ENCODE measurements at places on chromosomes 16 and 17.
A peak's percentile ranks its signal among the peaks of the same experiment; 100 is the strongest.

DNA sequence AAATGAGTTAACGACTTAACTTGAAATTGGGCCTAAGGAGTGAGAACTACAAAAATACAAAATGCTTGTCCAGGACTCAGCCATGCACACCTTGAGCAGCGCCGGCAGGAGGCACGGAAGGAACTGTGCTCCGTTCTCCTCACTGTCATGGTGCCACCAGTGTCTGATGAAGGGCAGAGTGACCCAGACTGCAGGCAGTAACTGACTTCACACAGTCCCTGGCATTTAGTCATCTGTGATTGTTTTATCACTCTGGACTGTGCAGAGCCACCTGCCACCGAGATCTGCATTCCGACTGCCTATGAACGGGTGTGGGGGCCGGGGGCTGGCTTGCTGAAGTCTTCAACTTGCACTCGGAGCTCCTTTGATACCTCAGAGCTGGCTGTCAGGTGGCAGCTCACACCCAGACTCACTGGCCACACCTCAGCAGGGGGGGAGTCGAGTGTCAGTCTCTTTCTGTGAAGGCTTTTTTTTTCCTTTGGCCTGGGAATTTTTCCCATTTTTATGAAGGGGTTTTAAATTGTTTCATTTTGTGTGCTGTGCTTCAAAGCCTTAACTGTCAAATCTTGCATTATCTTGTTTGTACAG is 20.2 kb upstream of the ENDOV start:
- no peak for DNase-seq

- no peak for DNase-seq
Observed at GRCh38 chr17:55340686-55341085, 75.9 kb downstream of the HLF start.

DNA sequence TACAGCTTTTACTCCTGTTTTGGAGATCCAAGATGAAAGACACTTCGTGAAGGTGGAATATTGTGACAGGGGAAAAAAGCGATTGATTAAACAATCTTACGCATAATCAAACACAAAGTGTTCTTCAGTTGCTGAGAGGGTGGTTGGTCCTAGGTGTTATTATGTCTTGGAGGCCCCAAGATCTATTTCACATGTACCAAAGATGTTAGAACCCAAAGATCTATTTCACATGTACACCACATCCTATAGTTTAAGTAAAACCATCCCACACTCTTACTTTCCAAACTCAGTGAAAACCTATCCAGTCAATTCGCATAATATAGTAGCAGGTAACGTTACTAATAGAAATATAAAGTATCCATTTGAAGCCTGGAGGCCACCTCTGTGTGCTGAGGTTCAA is 242.6 kb upstream of the MAF start:
- DNase-seq, result no peak

- DNase-seq, result no peak
Observed at GRCh38 chr16:16184594-16184993, 38.7 kb downstream of the ABCC6 start.

DNA sequence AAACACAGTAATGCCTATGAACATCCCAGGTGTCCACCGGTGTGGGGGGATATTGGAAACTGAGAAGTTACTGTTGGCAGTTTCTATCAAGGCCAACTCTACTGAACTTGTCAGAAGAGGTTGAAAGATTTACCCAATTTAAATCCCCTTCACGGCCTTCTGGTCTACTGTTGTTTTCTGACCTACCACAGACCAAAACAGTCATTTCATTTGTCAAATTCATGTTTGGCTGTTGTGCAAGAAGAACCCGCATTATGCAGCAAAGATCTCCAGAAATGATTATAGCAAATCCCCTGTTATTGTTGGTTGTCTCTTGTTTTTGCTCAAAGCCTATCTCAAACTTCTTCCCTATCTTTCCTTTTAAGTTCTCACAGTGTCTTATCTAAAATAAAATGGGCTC is 73.1 kb upstream of the MAF start:
- no peak for DNase-seq

DNA sequence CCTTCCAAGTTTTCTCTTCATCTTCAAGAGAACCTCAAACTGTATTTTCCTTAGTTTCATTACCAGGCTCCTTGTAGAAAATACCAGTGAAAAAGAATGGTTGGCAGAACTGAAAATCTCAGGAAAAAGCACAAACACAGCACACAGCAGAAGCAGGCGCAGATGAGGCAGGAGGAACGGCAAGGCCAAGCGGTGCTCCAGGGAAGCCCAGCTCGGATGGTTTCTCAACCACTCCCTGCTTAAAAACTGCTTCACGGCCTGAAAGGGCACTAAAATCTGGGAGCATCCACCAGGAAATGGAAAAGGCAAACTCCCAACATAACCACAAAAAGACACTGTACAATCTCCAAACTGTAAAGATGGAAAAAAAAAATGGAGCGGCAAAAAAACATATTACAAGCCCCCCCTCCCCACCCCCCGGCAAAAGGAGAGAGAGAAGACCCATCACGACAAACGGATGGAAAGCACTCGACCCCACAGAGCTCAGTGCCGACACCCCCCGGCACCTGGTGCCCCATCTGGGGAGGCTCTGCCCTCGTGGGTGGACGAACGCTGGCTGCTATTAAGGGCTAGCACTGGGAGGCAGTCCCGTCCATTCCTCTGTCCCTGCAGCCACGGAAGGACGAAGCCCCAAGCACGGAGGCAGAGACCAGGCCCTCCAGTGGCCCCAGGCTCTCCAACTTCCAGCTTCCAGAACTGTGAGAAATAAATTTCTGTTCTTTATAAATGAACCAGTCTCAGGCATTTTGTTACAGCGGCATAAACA is 127.5 kb downstream of the ZNF778 start:
- peak; percentile 69 for DNase-seq

GRCh38 chr17:32449963-32450362 is 5.7 kb downstream of the PSMD11 start:
- no peak for DNase-seq

GRCh38 chr16:84283314-84284153 is 11.1 kb upstream of the WFDC1 start:
- no peak for DNase-seq

DNA sequence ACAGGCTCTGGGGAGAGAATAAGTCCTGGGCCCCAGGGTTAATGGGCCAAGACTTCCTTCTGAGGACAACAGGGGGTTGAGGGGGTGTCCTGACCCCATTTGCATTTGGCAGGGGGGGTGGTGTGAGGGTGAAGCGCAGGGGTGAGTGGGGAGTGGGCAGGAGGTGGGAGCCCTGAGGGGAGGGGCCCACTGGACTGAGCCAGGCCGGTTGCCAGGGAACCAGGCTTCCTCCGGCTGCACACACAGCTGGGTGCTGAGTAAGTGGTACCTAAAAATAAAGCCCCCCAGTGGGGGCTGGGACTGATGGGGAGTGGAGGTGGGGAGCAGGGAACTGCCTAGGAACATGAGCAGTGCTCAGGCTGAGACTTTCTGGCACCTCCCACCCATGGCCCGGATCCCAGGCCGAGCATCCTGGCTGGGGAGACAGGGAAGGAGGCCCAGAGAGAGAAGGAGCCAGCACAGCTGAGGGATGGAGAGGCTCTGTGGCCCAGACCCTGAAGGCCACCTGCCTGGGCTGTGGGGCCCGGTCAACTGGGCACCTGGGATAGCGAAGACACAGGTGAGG is 7.5 kb upstream of the RASD1 start:
- peak; percentile 32 for DNase-seq

GRCh38 chr17:56908001-56908542 is 5.8 kb downstream of the TRIM25 start:
- DNase-seq, result peak; percentile 40

DNA sequence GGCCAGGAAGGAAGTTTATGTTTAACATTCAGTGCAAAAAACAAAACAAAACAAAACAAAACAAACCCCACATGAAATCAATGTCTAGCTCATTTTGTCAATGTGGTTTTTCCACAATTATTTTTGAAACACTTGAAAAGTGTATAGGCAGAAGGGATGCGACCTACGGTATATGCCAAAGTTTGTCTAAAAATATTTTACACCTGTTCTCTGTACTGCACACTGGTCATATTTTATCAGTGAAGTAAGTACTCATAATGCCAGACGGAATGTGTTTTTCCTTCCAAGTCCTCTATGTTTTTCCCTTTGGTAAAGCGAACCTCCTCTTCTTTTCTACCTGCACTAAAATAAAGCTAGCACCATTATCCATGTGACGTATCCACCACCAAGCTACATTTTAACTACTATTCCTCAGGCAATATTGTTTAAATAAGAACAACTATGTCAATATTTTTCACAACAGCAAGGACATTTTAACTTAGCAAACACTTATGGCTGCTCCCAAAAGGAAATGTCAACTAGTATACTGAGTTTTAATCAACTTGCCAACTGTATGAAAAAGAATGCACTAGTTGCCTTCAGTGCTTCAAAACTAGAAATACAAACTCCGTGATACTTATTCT is 10.3 kb downstream of the TOB1 start:
- no peak for DNase-seq

DNA sequence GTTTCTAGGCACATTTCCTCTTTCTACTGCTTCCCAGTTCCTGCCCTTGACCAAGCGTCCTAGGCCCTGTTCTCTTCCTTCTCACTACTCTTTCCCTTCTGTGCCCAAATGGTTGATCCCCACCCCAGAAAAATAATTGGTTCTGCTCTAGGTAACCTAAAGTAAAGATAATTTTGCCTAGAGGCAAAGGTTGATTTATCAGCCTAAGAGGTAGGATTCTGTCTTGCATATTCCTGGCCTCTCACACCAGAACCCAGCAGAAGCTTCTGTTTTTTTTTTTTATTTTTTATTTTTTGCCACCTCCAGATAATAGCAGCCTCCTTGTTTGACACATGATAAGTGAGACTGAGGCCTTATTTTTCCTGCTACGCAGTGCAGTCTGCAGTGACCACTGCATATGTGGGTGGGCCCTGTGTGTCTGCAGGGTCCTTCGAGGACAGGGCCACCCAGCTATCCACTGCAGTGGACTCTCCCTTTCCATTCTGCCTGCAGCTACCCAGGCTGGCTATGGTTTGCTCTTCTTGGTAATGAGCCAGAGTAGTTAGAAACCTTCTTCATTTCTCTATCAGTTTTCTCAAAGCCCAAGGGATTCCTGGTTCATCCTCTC is 701 bp downstream of the PIPOX start:
- DNase-seq, result no peak

DNA sequence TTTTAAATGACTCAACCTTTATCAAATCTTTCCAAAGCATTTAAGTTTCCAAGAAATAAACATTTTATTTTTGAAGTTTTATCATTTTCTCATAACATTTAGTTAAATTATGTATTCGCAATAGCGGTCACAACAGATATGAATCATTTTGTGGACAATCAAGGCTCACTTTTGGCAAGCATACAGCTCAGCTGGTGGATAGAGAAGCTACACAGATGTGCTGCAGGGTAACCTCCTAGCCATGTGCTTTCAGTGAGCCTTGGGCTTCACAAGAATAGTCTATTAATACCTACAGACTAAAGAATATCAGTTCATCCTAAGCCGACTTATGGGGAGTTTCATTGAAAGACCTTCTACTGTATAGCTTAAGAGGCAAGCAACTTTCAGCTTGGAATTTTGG is 144.8 kb downstream of the MRTFB start:
- no peak for DNase-seq

- no peak for DNase-seq
Observed at GRCh38 chr17:57750109-57750871, 5.2 kb upstream of the CCDC182 start.

DNA sequence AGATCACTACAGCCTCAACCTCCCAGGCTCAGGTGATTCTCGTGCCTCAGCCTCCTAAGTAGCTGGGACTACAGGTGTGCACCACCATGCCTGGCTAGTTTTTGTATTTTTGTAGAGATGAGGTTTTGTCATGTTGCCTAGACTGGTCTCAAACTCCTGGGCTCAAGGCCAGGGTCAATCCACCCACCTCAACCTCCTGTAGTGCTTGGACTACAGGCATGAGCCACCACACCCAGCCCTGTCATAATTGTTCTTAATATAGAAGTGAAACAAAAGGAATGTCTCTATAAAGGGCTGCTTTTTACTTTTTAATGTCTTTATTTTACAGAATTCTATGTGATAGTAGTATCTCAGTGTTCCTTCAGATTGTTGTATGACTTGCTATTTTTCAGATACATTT is 345.2 kb upstream of the TBX2 start:
- DNase-seq, result no peak

GRCh38 chr17:81489012-81489997 is 23.3 kb downstream of the ACTG1 start:
- peak; percentile 76 for DNase-seq

DNA sequence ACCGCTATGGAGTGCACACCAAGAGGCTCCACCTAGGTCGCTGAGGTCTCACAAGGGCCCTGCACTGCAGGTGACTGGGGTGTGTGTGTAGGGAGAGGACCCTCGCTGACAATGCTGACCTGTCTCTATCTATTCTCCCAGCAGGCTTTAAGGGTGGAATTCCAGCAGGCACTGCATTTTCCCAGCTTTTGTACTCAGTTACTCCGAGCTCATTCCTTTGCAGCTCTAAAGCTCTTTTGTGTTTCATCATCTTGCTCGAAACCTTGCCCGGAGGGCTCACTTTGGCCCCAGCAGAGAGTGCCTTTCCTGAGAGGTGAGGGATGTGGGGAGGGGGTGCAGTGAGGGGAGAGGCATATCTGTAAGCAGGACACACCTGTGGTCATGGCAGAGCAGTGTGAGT is 39.3 kb downstream of the SMPD3 start:
- DNase-seq, result no peak

DNA sequence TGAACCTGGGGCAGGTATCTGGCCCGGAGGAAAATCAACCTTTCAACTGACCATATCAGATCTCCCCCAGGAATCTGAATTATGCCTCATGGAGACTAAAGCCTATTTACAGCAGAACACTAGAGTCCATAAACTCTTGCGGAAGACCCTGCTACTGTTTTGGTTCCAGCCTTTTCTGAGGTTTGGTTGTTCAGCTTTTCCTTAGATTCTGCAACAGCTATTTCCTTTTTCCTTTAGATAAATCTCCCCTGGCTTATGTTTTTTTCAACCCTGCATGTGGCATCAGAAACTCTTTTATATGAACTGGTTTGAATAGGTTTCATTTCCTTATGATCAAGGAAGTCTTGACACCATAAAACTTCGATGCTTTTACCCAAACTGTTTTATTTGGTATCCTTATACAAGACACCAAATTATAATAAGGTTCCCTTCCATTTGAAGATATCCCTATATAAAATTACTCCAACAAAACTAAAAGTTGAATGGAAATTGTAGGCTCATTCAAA is 13.1 kb downstream of the SPOP start:
- DNase-seq, result no peak

DNA sequence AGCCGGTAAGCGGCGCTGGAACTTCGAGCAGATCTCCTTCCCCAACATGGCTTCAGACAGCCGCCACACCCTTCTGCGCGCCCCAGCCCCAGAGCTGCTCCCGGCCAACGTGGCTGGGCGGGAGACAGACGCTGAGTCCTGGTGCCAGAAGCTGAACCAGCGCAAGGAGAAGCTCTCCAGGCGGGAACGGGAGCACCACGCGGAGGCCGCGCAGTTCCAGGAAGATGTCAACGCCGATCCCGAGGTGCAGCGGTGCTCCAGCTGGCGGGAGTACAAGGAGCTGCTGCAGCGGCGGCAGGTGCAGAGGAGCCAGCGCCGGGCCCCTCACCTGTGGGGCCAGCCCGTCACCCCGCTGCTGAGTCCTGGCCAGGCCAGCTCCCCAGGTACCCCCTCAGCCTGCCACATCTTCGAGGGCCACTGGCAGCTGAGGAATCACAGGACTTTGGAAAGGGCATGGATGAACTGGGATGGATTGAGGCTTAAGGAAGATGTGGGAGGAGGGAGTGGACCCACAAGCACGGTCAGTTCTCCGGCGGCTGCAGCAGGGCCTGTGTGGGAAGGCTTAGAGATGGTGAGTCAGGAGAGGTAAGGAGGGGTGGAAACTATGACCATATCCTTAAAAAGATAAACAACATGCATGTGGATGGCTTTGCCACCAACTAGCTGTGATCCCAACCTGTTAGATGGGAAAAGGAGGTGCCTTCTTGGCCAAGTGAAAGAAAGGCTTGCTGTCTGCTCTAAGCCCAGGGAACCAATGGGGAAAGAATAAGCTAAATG is 3.4 kb upstream of the LLGL2 start:
- no peak for DNase-seq
